GM13976 (cell line): ENCODE measurements at places on chromosomes 4 and X.

DNA sequence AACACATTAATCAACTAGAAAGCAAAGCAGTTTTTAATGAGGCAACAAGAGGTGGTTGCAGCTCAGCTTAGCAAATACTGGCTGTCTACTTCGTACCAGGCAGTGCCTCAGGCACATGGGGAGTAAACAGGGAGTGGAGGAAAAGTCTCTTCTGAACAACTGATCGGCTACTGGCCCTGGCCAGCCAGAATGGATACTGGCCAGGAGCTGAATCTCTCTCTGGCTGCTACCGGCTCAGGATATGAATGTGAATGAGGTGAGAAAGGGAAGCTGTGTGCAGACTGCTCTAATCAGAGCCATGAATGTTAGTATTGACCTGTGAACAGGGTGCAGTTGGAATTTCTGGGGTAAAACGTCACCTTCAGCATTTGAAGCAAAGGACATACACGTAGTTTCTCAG lies 77.3 kb downstream of the STK32B start:
- DNase-seq = no peak

GRCh38 chr4:187294861-187295260 lies 571.2 kb upstream of the FAT1 start:
- no peak for DNase-seq

- no peak for DNase-seq
Measured at GRCh38 chr4:85067342-85067741, 100.9 kb upstream of the WDFY3 start.

- DNase-seq = no peak
Measured at GRCh38 chr4:165343353-165344191, 16.1 kb downstream of the MSMO1 start.

DNA sequence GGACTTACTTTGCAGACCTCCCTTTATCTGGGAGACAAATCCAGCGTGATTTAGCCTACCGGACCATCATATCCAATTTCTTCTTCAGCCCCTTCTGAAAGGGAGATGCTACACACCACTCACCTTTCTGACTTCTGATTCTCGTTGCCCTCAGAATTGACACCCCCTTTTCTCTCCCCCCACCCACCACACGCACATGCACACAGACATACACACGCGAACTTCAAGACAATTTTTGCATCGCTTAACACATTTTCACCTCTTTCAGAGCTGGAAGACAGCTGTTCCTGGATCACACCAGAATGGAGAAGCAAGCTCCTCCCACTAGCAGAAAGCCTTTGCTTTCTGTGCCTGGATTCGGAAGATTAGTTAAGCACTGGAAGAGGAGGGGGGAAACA lies 1.0 kb upstream of the SNCA start:
- DNase-seq = peak; percentile 12

- peak; percentile 3 for DNase-seq
Measured at GRCh38 chr4:93829820-93830687, 1.5 kb downstream of the ATOH1 start.

- no peak for DNase-seq
Measured at GRCh38 chr4:24778464-24779225, 16.7 kb upstream of the SOD3 start.

DNA sequence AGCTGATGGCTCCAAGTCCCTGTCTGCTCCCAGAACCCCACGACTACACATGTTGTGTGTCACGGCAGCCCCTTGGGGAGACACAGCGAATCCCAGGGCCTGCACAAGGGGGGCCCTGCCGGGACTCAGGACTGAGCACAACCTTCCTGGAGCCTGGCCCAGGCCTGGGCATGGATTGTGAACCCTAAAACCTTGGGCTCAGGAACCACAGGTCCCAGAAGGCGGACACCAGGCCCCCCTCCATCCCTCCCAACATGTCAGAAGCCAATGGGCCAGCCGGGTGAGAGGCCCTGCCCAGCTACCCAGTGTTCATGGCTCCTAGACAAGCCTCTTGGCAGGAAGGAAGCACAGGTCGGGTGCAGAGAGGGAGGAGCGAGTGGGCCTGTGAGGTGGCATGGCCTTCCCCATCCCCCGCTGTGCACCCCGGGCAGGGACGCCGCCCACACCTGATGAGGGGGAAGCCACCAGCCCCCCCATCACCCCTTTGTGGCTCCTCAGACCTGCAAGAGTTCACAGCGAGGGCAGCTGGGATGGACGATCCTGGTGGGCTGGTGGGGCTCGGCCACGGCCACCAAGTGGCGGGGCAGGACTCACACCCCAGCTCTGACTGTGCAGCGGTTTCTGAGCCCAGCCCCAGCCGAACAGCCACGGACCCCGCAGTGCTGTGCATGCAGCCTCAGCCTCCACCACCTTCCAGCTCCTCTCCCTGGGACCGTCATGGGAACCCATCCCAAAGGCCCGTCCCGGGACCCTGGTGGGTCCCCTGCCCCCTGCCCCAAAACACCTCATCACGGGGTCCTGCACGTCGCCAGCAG lies 3.7 kb downstream of the PDE6B start:
- no peak for DNase-seq

DNA sequence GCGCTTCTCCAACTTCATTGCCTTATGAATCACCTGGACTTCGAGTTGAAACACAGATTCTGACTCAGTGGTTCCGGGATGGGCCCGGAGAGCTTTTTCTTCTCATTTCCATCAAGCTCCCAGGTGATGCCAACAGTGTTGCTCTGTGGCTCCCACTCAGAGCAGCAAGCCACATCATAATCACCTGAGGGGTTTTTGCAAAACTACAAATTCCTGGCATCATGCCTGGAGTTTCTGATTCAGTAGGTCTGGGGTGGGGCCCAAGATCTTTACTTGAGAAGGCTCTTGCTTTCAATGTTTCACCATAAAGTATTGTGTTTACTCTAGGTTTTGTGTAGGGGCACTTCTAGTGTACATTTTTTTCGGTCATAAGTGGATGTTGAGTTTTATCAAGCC lies 7.0 kb downstream of the MTM1 start:
- DNase-seq = no peak

DNA sequence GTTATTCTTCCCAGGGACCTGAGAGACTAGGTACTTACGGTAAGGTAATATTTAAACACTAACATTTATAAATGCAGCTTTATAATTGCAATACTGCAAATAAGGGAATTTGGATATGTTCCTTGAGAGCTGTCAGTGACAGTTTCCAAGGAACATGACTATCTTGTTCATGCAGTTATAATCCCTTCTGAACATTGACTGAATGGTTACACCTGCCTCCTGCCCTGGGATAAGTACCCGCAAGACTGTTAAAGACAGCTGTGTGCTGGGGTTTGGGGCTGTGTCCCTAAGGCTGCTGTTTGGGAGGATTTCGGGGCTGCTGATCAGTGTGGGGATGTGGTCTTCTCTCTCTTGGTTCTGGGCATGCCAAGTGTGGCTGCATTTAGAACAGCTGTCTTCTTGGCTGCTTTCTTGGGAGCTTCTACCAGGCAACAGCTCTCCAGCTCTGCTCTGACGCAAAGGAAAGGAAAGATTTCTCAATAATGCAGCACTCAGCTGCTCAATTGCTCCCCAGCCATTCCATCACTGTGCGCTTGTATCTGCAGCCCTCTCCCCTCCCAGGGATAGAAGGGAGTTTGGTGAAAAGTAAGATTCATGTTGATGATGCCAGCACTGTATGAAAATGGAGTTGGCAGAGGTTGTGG lies 298.8 kb upstream of the TAPT1 start:
- DNase-seq = no peak

DNA sequence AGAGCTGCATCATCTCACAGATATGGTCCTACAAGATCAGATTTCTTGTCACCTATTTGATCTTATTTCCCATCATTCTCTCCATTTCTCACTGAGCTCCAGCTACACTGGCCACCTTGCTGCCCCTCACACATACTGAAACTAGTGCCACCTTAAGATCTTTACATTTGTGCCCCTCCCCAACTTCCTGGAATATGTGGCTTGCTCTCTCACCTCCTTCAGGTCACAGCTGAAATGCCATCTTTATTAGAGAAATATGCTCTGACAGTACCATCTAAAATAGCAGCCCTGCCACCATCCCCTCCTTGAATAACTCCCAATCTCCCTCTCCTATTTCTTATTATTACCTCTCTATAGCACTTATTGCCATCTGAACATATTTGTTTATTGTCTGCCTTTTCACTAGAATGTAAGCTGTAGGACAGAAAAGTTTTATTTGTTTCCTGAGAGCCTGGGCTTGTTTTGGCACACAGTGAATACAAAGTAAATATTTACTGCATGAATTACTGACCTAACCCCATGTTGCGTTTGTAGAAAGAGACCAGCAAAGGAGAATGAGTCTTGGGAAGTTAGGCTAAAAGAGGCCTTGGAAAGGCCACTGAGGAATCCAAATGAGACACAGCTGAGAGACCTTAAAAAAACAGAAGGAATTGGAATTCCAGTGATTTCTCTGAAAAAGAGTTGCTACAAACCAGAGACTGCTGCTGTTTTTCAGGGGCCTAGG lies 22.7 kb downstream of the DYNLT3 start:
- DNase-seq = no peak

DNA sequence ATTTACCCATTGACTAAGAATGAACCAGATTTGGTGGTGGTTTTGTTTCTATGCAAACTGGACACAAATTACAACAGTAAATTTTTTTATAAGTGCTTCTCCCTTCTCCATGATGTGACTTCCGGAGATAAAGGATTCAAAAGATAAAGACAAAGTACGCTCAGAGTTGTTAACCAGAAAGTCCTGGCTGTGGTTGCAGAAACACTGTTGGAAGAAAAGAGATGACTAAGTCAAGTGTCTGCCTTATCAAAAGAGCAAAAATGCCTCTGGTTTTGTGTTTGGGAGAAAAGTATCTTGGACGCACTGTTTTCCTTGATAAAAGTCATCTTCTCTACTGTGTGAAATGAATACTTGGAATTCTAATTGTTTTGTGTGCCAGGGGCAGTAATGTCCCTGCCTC lies 213.4 kb downstream of the GC start:
- DNase-seq = no peak

DNA sequence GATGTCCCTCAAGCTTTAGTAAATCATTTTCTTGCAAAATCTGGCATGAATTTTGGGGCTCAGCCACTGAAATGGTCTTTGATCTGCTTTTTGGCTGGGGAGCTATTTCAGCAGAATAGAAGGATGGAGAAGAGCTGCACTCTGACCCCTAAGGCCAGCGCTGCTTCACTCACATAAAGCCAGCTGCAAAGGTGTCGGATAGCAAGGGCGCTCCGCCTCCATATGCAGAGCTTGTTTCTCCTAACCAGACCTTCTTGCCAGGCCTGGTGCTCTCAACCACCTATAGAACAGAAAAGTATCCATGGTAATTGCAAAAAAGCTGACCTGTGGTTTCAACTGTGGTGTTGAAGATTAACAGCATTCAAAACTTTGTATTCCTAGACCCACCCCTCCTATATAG lies 24.1 kb upstream of the COQ2 start:
- DNase-seq = no peak

- no peak for DNase-seq
Measured at GRCh38 chrX:4674028-4674782, 960.8 kb upstream of the PRKX start.

GRCh38 chrX:15848576-15848975 lies 6.0 kb downstream of the AP1S2 start:
- no peak for DNase-seq

DNA sequence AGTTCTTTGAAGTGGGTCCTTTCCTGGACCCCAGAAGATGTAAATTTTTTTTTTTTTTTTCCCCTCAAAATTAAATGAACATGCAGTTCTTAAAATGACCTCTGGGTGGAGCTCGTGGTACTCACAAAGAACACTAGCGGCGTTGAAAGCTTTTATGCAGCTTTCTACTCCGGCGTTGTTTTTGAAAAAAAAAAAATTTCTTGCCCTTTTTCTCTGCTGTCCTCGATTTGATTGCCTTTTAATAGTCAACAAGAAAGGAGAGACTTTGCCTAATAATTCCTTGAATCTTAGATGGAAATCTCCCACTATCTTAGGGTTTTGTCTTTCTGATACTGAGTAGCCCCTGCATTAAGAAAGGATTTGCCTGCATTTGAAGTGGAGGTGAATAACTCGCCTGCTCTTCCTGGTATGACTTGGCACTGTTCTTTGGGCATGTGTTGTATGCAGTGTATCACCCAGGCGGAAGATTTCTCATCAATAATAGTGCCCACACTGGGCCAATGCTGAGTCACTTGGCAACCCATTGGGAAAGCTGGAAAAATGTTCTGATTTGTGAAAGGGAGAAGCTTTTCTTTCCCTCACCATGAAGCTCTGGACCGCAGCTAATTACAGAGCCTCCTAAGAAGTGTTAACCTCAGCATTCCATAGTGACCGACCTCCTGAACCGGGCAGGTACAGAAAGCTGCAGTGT lies 104.0 kb downstream of the PHEX start:
- DNase-seq = peak; percentile 21

DNA sequence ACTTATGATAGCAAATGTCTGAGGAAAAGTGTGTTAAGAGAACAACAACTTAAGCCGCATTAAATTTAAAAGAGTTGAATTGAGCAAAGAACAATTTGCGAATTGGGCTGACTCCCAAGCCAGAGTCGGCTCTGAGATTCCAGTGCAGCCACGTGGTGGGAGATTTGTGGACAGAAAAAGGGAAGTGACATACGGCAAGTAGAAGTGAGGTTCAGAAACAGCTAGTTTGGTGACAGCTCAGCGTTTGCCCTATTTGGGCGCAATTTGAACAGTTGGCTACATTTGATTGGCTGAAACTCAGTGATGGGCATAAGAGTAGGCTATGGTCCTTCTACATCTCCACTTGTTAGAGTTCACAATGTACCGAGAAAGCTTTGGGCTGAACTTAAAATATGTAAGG lies 124.0 kb downstream of the PRKX start:
- no peak for DNase-seq

GRCh38 chrX:139787601-139788000 lies 79.6 kb upstream of the MCF2 start:
- no peak for DNase-seq

- no peak for DNase-seq
Measured at GRCh38 chr4:18051281-18051680, 29.7 kb upstream of the LCORL start.

DNA sequence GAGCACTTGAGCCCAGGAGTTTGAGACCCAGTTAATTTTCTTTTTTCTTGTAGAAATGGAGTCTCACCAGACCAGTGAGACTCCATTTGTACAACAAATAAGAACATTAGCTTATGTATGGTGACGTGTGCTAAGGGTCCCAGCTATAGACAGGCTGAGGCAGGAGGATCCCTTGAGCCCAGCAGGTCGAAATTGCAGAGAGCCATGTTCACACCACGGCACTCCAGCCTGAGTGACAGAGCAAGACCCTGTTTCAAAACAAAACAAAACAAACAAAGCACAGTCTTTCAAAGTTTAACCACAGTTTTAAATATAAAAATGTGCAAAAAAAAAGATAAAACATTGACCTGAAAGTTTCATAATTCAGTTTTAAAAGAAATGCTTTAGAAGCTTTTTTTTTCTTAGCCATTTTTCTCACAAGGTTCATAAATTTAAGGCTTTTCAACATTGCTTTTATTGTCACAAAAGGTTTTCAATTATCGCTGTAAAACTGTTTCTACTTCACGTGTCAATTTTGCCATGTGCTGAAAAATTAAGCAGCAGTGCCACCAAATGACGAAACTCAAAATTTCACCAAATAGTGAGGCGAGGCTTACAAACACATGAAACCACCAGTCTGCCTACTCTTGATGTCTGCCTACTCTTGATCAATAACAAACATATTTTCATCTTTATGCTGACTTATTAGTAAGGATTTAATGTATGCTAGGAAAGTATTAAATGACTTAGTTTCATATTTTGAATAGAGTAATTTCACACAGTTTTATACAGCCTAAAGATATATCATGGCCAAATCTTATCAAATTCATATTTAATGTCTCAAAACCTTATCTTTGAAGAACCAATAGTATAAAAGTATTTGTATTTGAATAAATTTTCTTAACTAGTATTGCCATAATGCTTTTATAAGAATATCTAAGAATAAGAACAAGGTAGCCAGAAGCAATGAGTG lies 126.3 kb downstream of the NEK1 start:
- DNase-seq = peak; percentile 52

GRCh38 chrX:78029663-78030062 lies 60.2 kb upstream of the PGAM4 start:
- peak; percentile 20 for DNase-seq
